ENCODE measurements at places on chromosomes 12 and 14.

GRCh38 chr12:114700392-114701103, 16.6 kb upstream of the TBX3 start:
- DNase-seq: no peak

DNA sequence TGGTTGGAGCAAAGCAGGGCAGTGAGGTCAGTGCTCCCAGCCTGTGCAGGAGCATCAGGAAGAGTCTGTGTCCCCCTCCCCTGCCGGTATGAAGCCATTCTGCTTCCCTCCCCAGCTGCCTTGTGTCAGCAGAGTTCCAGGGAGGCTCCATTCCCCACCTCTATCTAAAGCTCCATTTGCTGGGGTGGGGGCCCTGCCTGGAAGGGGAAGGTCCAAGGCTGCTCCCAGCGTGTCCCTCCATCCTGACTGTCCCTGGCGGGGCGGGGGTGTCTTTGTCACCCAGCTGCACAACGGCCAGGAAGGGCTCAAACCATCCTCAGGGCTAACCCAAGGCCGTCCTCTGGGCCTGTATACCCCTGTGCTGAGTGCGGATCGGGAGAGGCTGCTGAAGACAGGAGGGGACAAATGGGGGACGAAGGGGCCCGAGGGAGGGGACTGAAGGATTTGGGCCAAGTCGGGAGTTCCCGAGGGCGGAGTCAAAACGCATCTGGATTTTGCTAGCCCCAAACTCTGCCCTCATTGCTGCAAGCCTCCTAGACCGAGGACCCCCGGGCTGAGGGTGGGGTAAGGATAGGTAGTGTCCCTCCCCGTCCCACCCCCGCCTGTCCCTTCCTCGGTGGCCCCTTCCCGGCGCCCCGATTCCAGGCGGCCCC, 748 bp upstream of the ACVRL1 start:
- DNase-seq: no peak

- peak; percentile 35 for DNase-seq
Measured at GRCh38 chr12:113006641-113007040, 28.3 kb downstream of the OAS2 start.

DNA sequence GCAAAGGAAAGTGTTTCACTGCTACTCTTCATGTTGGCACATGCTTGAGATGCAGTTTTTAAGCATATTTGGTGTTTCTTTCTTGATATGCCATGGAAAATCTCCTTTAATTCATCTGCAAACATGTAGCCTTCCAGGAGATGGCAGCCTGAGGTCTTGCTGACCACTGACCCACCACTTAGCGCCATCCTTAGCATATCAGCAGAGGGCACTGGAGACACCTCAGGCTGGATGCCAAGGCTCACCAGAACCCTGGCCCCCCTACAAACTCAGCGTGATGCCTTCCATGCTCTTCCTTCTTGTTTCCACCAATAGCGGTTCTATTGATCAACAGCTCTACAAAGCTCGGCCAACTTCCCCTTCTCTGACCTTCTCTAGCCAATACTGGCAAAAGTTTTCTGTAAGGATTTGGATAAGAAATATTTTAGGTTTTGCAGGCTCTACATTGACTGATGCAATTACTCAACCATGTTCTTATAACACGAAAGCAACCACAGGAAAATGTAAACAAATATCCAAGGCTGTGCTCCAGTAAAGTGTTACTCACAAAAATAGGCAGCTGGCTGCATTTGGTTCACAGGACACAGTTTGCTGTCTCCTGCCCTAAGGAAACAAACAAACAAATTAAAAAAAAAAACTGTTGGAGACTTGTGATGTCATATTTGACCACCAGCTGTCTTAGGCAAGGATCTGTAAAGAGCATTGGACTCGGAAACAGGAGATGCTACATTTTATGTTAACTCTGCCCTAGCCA, 209.7 kb downstream of the SLC15A4 start:
- peak; percentile 43 for DNase-seq

DNA sequence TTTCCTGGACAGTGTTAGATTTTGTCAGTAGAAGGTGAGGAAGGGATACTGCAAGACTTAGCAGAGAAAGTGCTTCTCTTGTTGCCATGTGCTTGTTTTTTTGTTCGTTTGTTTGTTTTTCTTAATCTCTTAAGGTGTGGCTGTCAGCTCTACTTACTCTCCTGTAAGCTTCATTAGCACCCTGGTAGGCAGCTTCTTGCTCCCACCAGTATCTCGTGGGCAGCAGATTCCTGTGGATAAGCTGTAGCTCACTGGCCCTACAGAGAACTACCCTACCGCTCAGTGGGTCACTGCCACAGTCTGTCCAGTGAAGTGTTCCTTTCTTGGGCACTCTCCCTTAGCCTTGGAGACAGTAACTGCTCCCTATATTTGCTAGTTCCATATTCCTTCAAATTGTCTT, 30.1 kb downstream of the VRK1 start:
- DNase-seq: no peak

Measured in ACHN (cell line).